NCI-H460 (cell line): ENCODE measurements at places on chromosomes 5 and 9.

DNA sequence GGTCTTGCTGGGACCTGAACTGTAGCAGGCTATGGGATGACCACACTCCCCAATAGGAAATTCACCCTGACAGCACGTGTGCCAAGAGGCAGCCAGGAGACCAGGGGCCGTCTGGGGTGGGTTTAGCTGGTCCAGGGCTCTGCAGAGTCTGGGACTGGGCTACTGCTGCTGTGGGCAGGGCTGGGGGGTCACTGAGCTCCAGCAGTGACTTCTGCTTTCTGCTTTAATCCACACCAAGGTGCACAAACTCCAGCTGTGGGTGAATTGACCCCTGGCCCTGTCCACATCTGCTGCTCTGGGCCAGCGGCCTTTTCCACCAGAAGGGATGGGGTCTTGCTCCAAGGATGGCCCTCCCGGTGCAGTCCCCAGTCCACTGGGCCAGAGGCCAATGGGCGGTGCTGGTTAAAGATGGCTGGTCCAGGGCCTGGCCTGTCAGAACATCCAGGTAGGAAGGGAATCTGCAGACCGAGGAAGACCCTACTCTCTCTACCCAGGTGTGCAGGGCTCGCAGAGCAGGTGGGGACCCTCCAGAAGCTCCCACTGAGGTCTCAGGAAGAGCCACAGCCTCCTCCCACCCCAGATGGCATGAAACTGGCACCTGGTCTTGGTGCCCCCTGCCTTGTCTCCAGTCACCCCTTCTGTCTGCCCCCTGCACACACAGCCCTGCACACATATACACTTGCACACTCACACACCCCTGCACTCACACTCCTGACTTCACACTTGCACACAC, 28.0 kb downstream of the GLT6D1 start:
- DNase-seq = no peak

DNA sequence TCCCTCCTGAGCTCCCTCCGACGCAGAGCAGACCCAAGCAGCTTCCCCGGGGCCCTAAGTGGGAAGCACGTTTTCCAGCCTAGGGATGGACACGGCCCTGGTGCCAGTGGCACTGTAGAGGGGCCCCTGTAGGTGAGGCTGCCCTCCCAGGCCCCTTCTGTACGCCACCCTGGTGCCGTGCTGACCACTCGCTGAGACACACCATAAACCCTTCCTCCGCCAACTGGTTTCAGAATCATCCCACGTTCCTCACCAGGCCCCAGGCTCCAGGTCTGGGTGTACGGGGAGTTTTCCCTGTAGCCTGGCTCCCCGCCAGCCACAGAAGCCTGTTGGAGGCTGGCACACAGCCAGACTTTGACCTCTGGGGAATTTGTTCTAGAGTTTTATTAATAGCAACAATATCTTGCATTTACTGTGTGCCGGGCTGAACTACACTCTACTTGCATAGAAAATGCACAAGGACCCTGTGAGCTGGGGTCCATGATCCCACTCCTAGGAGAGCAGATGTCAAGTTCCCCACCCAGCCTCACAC, 18.2 kb upstream of the WDR38 start:
- peak; percentile 75 for DNase-seq

DNA sequence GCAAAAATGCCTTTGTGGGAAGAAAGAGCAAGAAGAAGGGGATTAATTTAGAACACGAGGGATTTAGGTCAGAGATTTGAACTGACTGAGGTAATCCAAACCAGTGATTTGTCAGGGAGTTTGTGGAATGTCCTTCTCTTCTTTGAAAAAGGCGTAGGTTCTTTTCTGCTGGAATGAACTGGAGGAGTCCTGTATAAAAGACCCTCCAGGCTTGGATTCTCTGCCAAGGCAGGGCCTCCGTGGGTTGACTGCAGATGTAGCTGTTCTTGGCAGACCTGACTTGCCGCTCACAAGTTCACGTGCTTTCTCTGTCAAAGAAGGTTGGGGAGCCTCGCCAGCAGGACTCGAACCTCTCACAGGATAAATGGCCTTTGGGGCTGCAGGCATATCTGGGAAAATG, 62.8 kb upstream of the STC2 start:
- DNase-seq = no peak

GRCh38 chr9:134271338-134272301, 54.6 kb upstream of the RXRA start:
- DNase-seq = no peak

- DNase-seq = no peak
Observed at GRCh38 chr5:114419959-114420358, 58.1 kb downstream of the KCNN2 start.

GRCh38 chr5:68465133-68465532, 249.6 kb downstream of the PIK3R1 start:
- no peak for DNase-seq
